K562 (cell line): ENCODE measurements at places on chromosomes 7 and 10. TPM values are rescaled to one million over a fixed set of nuclear protein-coding genes. Genes with fewer than 3 reads are reported as not detected.
A peak's percentile ranks its signal among the peaks of the same experiment; 100 is the strongest.

DNA sequence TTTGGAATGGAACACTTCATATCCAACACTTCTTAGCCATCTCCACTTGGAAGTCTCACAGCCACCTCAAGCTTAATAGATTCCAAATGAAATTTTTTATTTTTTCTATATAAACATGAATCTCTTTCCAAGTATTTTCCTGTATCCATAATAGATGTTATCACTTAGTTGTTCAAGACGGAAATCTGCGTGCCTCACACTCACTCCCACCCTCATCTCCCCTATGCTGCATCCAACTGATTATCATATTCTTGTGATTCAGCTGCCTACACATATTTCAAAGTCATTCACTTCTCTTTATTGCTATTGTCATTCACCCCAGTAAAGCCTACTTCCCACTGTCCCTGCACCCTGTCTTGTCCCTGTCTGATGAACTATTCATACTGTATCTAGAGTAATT lies 70.2 kb upstream of the MKX start:
- DNase-seq, result no peak
- H3K27ac ChIP-seq, result no peak overlapping the region
- no peaks in the 10 kb centered on the region for H3K4me1 ChIP-seq
- no peaks in the 10 kb centered on the region for H3K36me3 ChIP-seq

- H3K36me3 ChIP-seq, result no peaks in the 10 kb centered on the region
- no peak overlapping the region for H3K27ac ChIP-seq
- peak; percentile 47 for DNase-seq
- H3K4me1 ChIP-seq, result no peaks in the 10 kb centered on the region
- H3K4me3 ChIP-seq, result no peak overlapping the region
- no peaks in the 10 kb centered on the region; the same call in 2 of the 3 replicates for H3K27me3 ChIP-seq
Measured at GRCh38 chr7:99848420-99849216, 20.8 kb downstream of the CYP3A43 start.

DNA sequence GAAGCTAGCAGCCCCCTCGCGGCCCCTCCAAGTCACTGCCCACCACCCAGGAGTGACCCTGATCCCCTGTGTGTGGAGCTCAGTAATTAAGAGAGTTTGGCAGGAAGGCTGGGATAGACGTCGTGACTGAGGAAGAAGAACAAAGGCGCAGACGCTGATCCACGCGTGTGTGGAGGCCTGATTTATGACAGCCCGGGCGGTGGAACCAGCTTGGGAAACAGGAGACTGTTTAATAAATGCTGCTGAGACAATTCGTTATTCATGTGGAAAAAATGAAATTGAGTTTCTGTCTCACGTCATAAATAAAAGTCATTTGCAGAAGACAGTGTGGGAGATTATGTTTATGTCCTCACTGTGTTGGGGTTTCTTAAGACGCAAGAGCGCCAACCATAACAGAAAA lies 130.8 kb downstream of the ELFN1 start:
- H3K4me1 ChIP-seq, result peaks cover 3% of the 10 kb centered on the region
- H3K4me3 ChIP-seq, result no peak overlapping the region
- H3K27ac ChIP-seq, result no peak overlapping the region
- peaks cover 1% of the 10 kb centered on the region; the same call in 1 of the 2 replicates for H3K27me3 ChIP-seq
- DNase-seq, result no peak

DNA sequence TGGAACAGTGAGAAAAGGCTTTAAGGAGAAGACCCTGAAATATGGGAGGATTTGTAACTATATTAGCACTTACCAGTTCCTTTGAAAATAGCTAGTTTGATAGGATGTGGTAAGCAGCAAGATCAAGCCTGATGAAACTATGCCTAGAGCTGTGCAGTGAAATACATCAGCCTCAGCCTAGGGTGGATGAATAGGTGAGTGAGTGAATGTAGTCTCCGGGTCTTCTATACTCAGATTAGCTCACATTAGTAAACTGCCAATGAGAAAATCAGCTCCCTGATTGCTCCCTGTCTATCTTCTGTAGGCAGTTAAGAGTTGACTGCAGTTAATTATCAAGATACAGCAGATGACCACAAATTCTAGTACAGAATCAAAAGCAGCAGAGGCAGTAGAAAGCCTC lies 89.6 kb downstream of the ELAPOR2 start:
- no peak overlapping the region for H3K27ac ChIP-seq
- H3K27me3 ChIP-seq, result no peaks in the 10 kb centered on the region
- H3K4me3 ChIP-seq, result no peak overlapping the region
- no peaks in the 10 kb centered on the region for H3K36me3 ChIP-seq

DNA sequence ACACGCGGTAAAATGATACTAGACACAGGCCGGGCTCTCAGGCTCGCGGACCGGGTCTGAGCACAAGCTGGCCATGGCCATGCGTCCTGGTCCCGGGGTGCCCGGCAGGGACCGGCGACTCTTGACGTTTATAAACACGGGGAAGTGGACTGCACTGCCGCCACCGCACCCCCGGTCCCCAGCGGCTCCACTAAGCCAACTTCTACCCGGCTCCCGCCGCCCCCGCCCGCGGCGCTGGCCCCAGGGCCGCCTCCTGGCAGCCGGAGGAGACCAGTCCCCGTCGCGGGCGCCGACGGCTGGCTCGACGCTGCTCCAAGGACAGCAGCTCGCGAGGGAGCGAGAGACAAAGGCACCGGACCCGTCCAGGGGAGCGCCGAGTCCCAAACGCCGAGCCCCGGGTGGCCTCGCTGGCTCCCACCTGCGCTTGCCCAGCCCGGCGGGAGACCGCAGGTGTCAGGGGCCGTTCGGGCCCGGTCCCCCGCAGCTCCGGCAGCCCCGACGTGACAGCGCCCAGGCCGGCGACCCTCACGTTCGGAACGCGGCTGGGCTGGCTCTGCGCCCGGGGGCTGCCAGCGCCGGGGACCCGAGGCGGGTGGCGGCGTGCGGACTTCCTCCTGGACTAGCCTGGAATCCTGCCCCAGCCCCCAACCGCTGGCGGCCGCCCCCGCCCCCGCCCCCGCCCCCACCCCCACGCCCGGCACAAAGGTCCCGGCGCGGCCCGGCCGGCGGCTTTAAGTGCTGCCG lies 517 bp downstream of the ITGB1 start:
- peak; percentile 69 for DNase-seq
- H3K4me3 ChIP-seq, result peak overlapping the region; percentile 81
- peaks cover 10% of the 10 kb centered on the region for H3K4me1 ChIP-seq

DNA sequence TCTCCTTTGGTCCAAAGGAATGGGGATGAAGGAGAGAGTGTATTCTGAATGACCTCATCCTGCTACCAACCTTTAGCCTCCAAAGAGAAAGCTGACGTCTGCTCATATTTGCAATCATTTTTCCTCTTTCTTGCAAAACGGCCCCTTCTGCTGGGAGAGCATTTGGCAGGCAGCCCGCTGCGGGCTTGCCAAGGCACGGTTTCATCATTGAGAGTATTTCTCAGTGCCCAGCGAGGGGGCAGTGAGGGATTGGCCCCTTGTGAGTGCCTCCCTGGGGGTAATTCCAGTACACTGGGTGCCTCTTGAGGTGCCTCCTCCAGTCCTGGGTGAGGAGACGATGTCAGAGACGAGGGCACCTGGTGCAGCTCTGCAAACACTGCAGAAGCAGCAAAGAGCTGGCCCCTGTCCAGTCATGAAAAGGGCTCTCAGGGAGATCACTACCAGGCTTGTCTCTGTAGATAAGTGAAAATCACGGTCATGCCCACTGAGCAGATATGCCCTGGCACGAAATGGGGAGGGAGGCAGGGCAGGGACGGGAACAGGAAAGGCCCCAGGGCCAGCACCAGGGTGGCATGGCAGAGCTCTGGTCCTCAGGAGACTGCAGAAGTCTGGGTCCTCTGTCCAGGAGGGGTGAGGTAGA lies 48.7 kb upstream of the SHH start:
- no peaks in the 10 kb centered on the region for H3K36me3 ChIP-seq
- DNase-seq, result no peak
- H3K27ac ChIP-seq, result no peak overlapping the region
- H3K4me1 ChIP-seq, result no peaks in the 10 kb centered on the region
- no peak overlapping the region for H3K4me3 ChIP-seq
- H3K27me3 ChIP-seq, result peaks cover 17% of the 10 kb centered on the region

DNA sequence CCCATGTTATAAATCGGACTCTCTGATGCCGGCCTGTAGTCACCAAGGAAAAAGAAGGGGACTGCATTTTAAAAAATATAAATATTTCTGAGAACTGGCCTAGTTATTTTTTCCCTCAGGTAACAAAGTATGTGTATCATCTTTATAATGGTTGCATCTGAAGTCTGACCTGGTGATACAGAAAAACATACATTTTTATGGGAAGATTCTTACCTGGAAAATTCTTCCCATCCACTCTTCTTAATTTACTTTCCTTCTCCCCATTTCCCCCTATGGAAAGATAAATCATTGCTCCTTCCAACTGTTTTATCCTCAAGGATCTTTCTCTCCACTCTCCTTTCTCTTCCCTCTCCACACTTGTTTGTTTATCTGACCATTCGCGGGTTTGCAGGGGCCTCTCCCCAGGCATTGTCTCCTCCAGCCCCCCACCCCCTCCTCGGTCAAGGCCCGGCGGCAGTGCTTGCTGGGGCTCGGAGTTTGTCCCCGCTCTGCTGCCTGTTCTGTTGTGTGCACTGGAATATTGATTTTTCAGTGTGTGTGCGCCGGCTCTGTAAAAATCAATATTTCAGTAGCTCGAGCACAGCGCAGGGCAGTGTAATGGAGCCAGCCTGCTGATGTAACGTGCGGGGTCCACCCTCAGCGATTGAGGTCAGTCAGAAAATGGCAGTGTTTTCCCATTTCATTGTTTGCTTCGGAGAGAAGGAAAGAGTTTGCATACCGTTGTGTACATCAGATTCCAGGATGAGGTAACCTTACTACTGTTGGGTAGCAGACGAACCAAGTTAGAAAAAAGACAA lies 199.5 kb upstream of the NFE2L3 start:
- H3K4me3 ChIP-seq, result no peak overlapping the region
- peaks cover 13% of the 10 kb centered on the region for H3K4me1 ChIP-seq
- no peak overlapping the region for H3K27ac ChIP-seq

Gene EXOC6
- 24.7 and 25.0 TPM in 2 replicates for total RNA-seq

Gene ELMO1
- total RNA-seq, result 5.3 and 5.5 TPM in 2 replicates

Gene ABCB4
- 0.27 and 0.73 TPM in 2 replicates for total RNA-seq

Gene NME8
- not detected in 2 replicates for total RNA-seq

Gene ABCB8
- 106 and 109 TPM in 2 replicates for total RNA-seq

Gene GNGT1
- 0.78 and 0.83 TPM in 2 replicates for total RNA-seq
